ENCODE measurements at places on chromosomes 4 and X.

- no peak for DNase-seq
Measured at GRCh38 chr4:151804086-151804630, 43.4 kb upstream of the GATB start.

- no peak for DNase-seq
Measured at GRCh38 chr4:125985856-125986255, 671.1 kb downstream of the FAT4 start.

DNA sequence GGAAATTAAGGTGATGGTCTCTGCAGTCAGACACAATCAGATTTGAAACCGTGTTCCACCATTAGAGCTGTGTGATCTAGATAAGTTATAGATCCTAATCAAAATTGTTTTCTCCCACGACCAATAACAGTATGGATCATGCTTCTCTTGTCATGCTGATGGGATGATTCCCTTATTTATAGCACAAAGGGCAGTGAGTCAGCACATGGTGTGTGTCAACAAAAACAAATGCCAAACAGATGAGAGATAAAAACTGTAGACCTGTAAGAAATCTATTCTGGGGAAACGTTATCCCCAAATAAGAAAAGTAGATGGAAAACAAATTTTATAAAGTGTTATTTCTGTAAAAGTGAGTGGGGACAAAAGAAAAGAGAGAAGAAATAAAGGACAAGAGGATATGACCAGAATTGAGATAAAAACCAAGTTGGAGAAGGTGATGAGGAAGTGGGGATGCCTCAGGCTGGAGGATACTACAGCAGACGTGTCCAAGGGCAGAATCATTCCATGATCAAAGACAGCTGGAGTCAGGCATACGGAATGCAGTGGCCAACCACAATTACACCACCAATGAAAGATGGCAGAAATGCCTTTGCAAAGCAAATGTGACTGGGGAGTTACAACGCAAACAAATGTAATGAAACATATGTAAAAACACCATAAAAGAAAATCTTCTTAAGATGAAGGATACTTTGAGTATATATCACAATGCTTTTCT lies 377.8 kb upstream of the PRKX start:
- no peak for DNase-seq

DNA sequence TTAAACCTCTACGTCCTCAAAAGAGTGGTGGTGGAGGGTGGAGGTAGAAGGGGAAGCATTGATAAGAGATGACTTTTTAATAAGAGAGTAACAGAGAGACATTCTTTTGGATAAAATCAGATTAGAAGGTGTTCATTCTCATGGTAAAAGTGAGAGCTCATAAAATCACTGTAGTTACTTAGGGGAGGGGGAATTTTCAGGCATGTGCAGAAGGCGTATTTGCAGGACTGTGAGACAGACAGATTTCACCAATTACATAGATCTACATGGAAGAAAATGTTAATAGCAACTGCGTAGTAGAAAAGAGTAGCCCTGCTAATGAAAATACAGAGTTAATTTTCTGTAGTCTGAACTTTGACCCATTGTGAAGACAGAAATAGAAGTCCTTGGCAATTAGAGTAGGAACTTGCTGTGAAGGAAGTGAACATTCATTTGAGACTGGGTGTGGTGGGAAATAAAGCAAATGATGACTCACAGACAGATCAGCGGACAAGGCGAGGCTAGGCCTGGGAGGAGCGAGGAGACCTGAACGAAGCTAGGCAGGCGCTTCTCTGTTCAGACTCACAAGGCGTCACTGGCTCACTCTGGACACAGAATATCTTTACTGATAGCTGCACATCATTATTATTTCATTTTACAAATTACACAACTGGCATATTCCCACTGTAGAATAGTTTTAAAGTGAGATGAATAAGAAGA lies 57.2 kb upstream of the FAM9C start:
- peak; percentile 42 for DNase-seq

DNA sequence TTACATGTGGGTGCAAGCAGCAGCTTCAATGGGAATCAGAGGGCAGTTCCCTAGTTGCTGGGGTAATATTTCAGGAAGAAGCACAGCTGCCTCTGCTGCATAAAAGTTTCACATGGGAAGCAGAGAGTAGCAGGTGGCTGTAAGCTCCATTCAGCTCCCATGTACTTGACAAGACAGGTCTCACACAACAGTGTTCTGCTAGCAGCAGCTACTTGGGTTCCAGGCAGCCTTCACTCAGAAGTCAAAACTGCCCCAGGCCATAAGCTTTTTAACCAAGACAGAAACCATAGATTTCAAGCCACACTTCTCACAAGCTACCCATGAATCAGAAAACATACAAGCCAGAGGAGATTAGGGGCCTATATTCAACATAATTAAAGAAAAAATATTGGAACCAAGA lies 41.4 kb upstream of the SPIN2A start:
- no peak for DNase-seq

GRCh38 chrX:69396916-69397315 lies 107.2 kb upstream of the NALF2 start:
- DNase-seq, result no peak

- DNase-seq, result no peak
Measured at GRCh38 chr4:168057412-168057811, 34.9 kb upstream of the ANXA10 start.

- DNase-seq, result no peak
Measured at GRCh38 chr4:169945636-169946035, 80.6 kb downstream of the MFAP3L start.

DNA sequence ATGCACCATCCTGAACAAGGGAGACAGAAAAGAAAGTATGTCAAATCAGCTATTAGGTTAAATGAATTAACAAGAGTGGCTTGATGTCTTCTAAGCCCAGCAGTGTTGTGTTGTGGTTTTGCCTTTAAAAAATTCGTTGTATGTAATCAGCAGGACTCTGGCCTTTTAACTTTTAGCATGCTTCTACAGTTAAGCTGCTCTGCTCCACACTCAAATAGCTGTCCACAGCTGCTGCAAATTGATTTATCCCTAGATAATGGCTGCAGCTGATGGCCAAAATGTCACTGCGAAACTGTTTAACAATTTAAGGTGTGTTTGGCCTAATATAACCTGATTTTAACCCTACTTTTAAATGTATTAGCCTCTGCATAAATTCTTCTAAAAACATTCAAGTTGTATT lies 85.8 kb downstream of the CXXC4 start:
- DNase-seq, result no peak

DNA sequence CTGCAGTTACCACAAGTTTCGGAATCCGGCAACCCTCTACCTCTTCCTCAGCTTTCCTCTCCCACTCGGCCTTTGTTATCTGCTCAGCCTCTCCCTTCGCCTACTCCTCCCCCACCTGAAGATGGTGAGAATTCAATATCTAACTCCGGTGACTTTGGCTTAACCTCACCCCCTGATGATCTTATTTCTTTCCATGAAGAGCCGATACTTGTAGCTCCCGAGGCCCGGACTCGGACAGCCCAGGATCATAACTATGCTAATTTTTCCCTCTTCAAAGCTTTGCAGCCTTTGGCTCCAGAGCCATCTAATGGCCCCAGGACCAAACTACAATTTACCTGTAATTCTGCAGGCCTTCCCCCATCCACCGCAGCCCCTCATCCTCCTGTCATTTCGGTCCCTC lies 32.0 kb upstream of the MGST2 start:
- no peak for DNase-seq

DNA sequence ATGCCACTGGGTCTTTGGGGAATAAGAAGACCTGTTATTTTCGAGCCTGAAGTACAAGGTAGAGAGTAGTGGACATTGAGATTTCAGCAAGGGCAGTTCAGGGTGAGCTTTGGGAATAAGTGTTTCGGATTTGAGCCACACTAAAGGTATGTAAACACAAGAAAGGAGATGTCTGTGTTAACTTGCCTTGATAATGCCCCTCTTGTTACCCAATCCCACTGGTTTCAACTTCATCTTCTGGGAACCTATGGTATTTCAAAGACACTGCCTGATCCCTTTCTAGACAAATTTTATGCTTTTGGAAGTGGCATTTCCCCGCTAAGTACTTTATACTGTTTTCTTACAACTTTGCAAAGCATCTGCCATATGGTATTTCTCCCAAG lies 79.4 kb downstream of the SLC9A6 start:
- DNase-seq, result no peak

DNA sequence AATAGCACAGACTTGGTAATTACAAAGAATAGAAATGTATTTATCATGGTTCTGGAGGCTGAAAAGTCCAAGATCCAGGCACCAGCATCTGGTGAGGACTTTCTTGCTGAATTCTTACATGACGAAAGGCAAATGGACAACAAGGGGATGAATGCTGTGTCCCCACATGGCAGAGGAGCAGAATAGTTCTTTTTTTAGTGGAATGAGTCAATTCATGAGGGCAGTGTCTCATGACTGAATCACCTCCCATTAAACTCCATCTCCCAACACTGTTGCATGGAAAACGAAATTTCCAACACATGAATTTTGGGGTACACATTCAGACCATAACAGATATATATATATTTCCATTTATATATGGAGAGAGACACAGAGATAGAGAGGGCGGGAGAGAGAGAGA lies 628.3 kb downstream of the TRIML1 start:
- DNase-seq, result no peak

- DNase-seq, result no peak
Measured at GRCh38 chr4:48862038-48862437, 31.1 kb downstream of the OCIAD1 start.

DNA sequence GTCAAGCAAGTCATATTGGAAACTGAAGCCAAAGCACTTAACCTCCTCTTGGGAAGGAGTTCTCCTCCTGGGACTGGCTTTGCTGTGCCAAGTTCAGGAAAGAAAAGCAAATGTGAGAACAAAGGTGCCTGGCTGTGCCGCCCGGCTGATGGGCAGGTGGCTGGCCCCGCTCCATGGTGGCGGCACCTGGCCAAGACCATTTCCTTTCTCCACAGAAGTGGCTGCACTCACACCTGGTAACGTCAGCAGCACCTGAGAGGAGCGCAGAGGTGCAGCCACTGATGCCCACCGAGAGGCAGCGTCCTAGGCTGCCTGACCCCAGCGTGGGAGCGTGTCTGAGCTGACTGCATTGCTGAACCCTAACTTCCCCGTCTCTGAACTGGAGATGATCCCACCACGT lies 54.3 kb downstream of the DCTD start:
- DNase-seq, result no peak

DNA sequence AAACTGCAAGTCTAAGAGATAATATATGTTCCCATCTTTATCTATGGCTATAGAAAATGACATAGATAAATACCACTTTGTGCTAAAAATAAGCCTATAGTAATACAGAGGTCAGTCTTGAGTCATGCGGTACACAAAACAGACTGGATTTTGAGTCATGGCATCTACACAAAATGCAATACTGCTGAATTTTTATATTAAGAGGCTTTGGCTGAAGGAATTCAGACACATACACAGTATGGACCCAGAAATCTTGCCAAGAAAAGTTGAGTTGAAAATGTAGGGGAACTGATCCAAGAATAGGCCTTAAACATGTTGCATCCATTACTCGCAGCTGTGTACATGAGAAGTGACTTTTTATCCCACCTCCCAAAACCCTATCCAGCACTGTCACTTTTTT lies 184.4 kb downstream of the TENM3 start:
- no peak for DNase-seq

- no peak for DNase-seq
Measured at GRCh38 chr4:182904211-182904761, 12.9 kb downstream of the DCTD start.

DNA sequence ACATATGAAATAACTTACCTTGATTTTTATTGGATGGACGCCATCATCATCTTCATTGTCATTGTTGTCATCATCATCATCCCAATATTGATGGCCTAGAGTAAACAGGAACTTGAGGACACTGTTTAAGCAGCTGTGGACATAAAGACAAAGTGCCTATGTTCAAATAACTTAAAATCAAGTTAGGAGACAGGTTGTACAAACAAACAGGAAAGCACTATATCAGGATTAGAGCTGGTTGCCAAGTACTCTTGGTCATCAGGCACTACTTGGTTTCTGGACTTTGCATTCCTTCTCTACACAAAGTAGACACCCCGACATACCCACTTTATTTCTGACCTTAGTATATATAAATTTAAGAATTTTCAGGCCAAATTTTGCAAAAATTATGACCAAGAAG lies 608.6 kb downstream of the KLHL13 start:
- no peak for DNase-seq

- no peak for DNase-seq
Measured at GRCh38 chrX:155891446-155892210, 10.5 kb downstream of the VAMP7 start.

DNA sequence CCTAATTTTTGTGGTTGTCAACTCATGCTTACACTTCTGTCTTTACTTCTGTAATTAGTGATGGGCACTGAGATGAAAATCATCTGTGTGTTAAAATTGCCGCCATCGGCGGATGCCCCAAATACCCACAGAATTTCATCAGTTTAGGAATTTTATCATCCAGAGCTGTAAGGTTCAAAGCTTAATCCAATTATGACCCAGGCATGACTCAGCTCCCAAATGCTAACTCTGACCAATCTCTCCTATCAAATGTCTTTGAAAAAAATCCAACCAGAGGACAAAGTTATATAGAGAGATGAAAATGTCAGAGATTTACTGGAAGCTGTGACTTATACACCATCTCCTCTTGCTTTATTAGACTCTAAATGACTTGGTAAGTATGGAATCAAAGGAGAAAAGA lies 1048.7 kb upstream of the PRKX start:
- DNase-seq, result no peak

GRCh38 chr4:151169223-151169622 lies 69.8 kb downstream of the RPS3A start:
- no peak for DNase-seq

DNA sequence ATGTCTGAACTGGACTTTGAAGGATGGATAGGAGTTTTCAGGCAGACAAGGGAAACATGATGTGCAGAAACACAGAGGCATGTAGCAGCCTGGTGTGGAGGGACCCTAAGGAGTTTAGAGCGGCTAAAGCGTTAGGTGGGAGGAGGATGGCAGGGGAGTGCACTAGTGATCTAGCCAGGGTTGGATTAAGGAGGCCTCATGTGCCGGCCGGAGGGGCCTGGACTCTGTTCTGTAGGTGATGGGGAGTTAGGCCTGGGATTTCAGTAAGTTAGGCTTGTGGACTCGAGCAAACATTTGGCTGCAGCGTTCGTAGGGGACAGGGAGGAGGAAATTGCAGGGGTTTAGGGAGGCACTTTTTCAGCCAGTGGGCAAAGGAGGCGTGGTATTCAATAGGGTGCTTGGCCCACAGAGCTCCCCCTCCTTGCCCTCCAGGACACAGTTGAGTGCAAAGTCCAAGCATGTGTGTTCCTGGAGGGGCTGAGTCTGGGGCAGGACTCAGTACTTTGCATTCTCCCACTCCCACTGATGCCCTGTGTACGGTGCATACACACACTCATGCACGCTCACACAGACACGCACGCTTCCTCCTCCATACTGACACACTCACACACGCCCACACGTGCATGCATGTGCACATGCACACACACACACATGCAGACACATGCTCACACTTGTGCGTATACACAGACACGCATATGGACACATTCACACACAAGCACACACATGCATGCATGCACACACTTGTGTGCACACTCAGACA lies 18.6 kb downstream of the PSAPL1 start:
- DNase-seq, result no peak

DNA sequence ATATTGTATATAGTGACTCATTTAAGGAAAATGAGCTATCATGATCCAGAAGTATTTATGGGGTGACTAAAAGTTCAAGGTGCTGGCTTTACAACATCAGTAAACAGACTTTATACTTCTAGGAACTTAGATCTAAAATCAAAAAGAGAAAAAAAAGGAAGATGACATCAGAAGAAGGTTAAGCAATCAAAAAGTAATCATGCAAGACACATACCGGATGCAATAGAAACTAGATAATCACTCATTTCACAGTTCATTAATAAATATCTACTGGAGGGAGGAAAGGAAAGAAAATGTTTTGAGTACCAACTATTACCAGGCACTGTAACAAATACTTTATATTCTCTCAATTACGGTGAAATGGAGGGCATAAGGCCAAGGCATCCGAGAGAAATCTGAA lies 276.4 kb downstream of the SPRY1 start:
- no peak for DNase-seq
